ENCODE measurements at places on chromosomes 7 and 10.

DNA sequence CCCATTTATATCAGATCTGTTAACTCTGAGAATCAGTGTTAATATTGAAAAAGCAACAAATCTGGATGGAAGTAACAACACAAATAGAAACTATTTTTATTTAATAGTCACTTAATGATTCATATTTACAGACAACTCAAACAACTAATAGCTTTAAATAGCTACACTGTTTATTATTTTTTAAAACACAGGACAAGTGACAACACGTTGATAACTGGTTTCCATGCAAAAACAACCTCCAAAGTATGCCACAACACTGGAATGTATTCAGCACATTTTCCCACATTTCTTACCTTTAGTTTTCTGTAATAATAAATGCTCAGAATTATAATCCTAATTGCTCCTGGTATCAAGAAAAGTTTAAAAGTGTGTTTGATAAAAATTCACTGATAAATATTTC, 4.0 kb downstream of the SNX13 start:
- no peak for DNase-seq

- DNase-seq, result no peak
Observed at GRCh38 chr7:17153536-17153935, 144.9 kb upstream of the AHR start.

DNA sequence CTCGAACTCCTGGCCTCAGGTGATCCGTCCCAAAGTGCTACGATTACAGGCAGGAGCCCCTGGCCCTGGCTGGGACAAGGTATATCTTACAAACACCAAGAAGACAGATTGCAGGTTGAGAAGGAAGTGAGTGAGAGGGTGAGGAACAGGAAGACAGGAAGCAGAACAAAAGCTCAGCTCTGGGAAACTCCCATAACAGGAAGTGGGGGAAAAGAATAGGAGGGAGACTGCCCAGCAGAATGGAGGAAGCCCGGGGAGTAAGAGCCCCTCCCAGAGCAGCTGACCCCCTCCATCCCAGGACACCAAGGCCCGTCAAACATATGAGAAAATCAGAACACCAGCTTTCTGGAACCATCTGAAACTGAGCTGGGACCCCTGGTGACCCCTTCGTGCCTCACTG, 2.9 kb downstream of the TECPR1 start:
- no peak for DNase-seq

- DNase-seq, result no peak
Observed at GRCh38 chr7:90726120-90726519, 130.0 kb downstream of the CDK14 start.

DNA sequence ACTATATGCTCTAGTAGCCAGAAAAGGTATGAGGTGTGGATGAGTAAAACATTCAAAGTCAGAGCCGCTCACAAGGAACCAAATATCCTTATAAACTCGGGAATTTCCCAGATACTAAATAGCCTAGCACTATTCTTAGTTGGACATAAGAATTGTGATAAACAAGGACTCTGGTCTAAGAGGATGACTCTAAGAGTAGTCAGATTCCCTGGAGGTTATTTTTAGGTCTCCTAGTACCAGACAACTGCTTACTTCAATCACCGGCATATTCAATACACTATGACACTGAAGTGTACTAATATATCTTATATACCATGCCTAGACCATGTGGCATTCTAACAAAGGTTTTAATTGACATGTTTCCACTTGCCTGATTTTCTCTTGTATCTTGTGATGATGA, 56.5 kb downstream of the LMBR1 start:
- DNase-seq, result no peak

GRCh38 chr7:36852017-36852416, 127.7 kb upstream of the AOAH start:
- no peak for DNase-seq

DNA sequence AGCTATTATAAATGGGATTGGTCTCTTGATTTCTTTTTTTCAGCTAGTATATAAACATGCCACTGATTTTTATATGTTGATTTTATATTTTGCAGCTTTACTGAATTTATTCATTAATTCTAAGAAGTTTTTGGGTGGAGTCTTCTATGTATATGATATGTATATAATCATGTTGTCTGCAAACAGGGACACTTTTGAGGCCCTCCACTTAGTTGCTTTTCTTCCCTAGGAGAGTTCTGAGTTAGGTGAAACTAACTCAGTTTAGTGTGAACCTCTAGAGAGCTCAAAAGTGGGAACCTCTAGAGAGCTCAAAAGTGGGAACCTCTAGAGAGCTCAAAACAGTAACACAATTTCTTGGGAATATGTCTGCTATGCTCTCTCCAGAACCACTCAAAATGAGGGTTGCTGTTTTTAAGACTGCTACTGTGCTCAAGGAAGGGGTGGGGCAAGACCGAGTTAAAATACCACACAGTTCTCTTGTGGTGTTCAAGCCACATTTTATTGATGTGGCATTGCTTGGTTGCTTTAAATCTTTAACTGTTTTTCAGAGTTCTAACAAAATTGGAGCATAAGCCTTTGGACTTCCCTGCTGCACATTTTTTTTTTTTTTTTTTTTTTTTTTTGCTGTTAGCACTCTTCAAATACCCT, 13.2 kb downstream of the CCDC7 start:
- DNase-seq, result no peak

- no peak for DNase-seq
Observed at GRCh38 chr7:135335628-135336139, 102.0 kb downstream of the STRA8 start.

DNA sequence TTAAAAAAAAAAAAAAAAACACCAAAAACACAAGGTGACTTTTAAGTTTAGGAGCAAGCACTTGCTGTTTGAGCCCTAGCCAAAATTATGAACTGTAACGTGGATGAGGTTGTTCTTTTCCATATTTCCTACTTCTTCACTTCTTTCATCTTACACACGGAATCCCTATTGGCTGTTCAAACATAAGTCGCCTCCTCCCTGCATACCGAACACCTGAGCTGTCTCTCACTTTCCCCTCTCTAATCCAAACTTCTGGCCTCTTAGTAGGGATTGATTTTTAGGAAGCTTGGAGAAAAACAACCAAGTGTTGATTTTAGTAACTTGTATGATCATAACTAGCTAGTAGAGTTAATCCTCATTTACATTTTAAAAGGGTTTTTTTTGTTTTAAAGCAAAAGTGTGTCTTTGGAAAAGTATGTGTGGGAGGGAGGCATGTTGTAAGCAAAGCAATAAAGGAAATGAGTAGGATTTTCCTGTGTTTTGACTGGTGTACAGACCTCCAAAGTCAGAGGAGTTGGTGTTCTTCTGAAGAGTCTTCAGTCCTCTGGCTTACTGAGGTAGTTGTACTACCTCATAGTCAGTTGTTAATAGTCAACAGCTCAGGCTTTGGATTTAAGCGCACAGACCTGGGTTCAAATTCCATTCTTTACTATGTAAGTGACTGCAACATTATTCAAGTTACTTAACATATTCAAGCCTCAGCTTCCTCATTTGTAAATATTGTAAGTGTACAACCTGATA, 39.3 kb downstream of the RABGEF1 start:
- no peak for DNase-seq

- DNase-seq, result no peak
Observed at GRCh38 chr7:116955801-116956476, 2.6 kb downstream of the ST7 start.

GRCh38 chr10:71031603-71032002, 143.2 kb upstream of the PCBD1 start:
- no peak for DNase-seq

GRCh38 chr10:74445493-74445892, 294.5 kb downstream of the ADK start:
- no peak for DNase-seq

GRCh38 chr10:114801411-114801813, 20.2 kb upstream of the FHIP2A start:
- DNase-seq, result no peak

- DNase-seq, result no peak
Observed at GRCh38 chr10:115045499-115045898, 47.7 kb upstream of the ATRNL1 start.

DNA sequence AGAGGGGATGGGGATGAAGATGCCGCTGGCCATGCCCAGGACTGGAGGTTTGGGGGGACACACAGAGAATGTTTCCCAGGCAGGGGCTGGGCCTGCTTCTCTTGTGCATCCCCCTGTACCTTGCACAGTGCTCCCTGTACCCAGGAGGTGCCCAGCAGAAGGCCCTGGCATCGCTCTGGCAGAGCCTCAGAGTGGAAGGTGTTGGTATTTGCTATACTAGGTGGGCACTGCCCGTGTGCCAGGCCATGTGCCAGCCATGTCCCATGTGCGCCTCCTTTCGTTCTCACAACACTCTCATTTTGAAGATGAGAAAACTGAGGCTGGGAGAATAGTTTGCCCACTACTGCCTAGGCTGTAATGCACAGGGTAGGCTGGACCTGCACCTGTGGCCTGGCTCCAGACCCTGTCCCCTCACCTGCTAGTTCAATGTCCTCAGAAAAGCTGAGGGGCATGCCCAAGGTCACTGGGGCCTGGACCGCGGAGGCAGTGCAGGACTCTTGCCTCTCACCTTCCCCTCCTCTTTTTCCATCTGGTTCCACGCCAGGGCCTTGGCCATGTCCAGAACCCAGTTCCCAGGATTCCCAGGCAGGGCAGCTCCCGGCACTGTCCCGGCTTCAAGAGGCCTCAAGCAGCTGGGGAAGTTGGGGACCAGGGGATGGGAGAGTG, 64.7 kb downstream of the GOLGA7B start:
- no peak for DNase-seq

- DNase-seq, result no peak
Observed at GRCh38 chr7:138658889-138659288, 42.3 kb downstream of the SVOPL start.

- DNase-seq, result no peak
Observed at GRCh38 chr7:40583667-40584444, 449.1 kb downstream of the SUGCT start.

DNA sequence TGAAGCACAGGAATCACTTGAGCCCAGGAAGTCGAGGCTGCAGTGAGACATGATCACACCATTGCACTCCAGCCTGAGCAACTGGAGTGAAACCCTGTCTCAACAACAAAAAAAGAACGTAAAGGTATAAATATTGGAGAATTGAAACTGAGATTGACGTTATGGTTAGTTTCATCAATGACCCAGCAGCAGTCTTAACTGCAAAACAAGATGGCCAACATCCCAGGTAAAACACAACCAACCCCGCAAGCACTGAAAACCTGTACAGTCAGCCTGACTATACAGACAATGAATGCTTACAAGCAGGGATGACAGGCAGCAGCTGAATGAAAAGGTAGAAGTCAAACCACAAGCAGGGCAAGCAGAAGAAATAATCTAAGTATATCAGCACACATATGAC, 34.7 kb downstream of the WAPL start:
- DNase-seq, result no peak

DNA sequence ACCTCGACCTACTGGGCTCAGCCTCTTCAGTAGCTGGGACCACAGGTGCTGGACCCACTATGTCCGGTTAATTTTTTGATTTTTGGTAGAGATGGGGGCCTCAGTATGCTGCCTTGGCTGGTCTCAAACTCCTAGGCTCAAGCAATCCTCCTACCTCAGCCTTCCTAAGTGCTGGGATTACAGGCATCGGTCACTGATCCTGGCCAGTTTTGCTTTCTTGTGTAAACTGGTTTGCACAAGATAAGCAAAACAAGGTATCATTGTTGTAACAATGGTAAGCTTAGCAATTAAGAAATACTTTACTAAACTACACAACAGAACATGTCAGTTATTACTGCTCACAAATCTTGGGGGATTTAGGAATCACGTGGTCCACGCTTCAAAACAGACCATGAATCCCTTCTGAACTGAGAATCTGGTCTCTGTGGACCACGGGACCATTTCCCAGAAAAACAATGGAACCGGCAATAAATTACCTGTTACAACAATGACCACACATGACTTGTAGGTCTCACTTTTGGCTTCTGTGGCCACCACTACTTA, 36.8 kb downstream of the RSU1 start:
- no peak for DNase-seq

DNA sequence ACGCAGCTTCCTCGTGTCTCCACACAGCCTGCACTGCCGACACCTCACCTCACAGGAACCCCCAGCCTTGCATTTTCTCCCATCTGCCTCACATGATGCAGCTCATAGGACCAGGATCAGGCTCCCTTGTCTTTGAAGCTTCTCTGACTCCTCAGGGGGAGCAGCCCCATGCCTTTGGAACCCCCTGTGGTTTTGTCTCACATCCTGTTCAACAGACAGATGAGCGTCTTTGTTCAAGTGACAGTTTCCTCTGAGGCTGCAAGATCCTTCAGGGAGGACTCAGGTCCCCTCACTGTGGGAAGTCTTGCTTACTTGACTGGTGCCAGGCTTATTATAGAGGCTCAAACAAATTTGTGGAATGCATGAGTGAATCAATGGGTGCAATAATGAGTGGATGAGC, 667.1 kb downstream of the INHBA start:
- no peak for DNase-seq

DNA sequence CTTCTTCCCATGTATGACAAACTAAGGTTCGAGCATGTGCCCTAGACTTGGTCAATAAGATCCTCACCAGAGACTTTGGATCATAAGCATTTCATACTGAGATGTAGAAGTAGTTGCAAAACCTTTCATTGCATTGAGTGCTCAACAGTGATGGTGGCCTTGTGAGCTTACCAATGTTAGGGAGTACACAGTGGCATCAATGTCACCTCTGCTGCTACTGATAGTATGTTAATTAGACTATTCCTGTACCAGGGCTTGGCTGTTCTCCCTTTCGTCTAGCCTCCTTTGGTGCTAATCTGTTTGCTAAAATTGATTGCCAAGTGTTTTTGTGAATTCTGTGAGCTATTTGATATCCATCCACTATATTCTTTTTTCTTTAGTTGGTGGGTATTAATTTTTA, 264.5 kb upstream of the SEMA3C start:
- DNase-seq, result no peak

DNA sequence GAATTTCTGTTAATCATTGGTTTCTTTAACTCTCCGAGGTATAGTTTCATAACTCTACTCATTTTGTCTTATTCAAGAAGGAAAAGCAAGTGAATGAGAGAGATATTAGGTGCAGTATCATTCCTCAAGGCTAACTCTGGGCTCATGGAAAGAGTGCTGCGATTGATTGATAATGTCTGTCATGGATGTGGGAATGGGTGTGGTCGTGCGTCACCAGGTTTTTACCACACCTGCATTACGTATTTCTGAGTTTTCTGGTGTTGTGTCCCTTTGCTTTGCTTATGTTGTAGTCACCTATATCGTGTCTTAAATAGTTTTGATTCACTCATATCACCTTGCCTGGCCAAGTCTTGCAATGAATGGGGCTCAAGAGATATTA, 44.9 kb upstream of the ZNF438 start:
- DNase-seq, result no peak

GRCh38 chr7:49778731-49779270, 5.4 kb downstream of the VWC2 start:
- DNase-seq, result no peak

DNA sequence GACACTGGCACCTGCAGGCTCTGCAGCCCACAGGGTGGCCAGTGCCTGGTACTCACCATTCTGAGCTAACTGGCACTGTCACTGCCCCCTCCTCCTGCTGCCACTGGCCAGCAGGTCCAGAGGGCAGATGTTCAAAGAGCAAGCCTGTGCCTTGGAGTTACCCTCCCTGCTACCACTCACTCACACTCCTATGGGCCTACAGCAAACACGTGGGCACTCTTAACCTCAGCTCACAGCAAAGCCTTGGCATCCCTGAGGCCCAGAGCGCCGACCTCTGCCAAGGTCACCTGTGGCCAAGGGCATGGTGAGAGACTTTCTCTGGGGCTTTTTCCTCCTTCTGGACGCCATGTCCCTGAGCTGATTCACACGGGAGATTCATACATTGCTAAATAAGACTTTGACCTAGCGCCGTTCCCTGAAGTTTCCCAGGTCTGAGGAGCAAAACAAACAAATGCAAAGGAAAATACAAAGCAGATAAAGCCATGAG, 270.0 kb upstream of the PPP2R2D start:
- DNase-seq, result no peak

- DNase-seq, result no peak
Observed at GRCh38 chr10:132726951-132727350, 59.0 kb downstream of the NKX6-2 start.

Data from thoracic aorta (tissue), 2 donors.